AG08396 (cell line): ENCODE measurements at places on chromosomes 2 and 18.
A peak's percentile ranks its signal among the peaks of the same experiment; 100 is the strongest.

DNA sequence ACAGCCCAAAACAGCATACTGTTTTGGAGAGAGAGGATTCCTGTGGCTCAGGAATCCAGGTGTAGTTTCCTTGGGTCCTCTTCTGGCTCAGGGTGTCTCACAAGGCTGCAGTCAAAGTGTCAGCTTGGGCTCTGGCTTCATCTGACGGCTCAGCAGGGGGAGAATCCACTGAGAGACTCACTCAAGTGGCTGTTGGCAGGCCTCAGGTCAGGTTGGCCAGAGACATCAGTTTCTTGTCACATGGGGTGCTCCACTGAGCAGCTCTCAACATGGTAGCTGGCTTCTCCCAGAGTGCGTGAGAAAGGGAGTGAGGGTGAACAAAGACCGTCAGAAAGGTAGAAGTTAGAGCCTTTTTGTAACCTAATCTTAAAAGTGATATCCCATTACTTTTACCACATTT is 168.4 kb downstream of the SOCS6 start:
- no peak for DNase-seq

- DNase-seq, result no peak
Observed at GRCh38 chr18:48059455-48060010, 129.1 kb upstream of the SMAD2 start.

DNA sequence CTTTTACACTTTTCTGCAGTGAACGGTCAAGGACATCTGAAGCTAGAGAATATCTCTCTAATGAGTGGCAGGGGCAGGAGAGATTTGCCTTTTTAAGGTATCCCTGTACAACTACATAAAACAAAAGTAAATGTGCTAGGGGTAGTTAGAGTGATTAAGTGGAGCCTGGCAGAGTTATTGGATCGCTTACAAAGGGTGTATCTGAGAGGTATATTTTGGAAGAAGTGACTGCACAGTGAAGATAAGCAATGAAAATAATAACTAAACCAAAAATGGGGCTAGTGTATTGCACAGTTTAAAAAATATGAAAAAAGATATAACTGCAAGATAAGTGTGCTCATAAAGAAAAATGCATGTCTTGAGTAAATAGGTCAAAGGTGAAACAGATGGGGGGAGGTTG is 193.5 kb upstream of the EPC2 start:
- DNase-seq, result no peak

- DNase-seq, result no peak
Observed at GRCh38 chr2:15760232-15760910, 168.7 kb downstream of the DDX1 start.

DNA sequence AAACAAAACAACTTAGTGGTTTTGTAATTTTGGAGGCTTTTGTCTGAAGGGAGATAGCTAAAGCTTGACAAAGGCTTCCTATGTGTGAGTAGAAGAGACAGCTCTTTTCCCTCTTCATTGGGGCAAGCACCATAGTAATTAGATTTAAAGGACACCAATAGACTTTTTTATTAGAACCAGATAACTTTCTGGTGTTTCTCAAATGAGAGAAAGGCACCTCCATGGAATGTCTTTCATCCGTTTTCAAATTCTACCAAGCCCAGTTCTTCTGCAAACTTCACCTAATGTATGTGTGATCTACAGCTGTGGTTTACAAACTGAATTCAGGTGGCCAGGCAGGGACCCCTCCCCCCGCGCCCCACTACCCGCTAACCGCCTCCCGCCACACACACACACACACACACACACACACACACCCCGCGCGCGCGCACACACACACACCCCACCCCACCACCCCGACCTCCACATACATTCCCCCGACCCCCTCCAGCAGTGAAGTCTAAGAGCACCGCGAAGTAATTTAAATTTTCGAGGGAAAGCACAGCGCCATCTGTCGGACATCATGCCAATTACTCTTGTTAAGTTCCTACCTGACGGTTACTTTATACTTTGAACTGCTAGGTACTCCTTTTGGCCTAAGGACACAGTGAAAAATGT is 31.6 kb upstream of the PPP1R1C start:
- DNase-seq, result peak; percentile 51

GRCh38 chr2:135475128-135475527 is 55.9 kb downstream of the ZRANB3 start:
- no peak for DNase-seq

DNA sequence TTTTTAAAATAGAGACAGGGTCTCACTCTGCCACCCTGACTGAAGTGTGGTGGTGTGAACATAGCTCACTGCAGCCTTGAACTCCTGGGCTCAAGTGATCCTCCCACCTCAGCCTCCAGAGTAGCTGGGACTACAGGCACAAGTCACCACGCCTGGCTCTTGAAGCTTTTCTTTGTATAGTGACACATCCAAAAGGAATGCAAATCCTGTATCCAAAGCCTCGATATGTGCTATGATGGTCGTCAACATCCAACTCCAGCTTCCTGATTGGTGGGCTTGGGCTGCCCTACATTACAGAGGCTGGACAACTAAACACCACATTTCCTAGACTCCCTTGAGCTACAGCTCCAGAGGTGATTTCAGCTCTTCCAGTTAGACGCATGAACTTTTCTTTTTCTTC is 101.7 kb upstream of the PGAP1 start:
- DNase-seq, result peak; percentile 62

- DNase-seq, result no peak
Observed at GRCh38 chr18:8899000-8899399, 193.6 kb downstream of the MTCL1 start.

- no peak for DNase-seq
Observed at GRCh38 chr18:5318061-5318700, 22.7 kb upstream of the ZBTB14 start.

- peak; percentile 43 for DNase-seq
Observed at GRCh38 chr2:150610670-150611279, 123.3 kb upstream of the RND3 start.

DNA sequence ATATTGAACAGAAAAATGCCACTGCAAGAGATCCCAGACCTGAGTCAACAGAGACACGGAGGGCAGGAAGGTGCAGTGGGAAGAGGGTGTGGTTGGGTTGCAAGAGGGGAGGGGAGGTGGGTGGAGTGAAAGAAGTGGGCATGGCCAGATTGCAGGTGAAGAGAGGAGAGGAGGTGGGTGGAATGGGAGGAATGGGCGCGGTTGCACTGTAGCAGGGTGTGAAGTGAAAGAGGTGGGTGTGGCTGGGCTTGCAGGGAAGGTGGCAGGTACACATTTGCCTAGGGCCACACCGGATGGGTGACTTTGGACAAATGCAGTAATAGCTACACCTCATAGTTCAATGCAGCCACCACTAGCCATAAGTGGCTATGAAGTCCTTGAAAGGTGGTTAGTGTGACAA is 71.1 kb downstream of the DOCK10 start:
- no peak for DNase-seq

DNA sequence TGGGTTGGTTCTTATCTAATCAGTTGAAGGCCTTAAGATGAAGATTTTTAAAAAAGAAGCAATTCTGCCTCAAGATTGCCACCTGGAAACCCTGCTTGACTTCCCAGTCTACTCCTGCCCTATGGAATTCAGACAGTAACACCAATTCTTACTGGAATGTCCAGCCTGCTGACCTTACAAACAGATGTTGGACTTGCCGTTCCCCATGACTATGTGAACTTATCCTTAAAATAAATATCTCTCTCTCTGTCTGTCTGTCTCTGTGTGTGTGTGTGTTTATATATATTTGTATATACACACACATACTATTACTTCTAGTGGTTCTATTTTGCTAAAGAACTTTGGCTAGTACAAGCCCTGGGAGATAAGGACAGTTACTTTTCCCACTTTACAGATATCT is 675.3 kb downstream of the SLC4A3 start:
- DNase-seq, result no peak

GRCh38 chr18:43830947-43831346 is 553.7 kb upstream of the SYT4 start:
- no peak for DNase-seq

GRCh38 chr18:60452421-60452820 is 79.8 kb upstream of the MC4R start:
- no peak for DNase-seq

DNA sequence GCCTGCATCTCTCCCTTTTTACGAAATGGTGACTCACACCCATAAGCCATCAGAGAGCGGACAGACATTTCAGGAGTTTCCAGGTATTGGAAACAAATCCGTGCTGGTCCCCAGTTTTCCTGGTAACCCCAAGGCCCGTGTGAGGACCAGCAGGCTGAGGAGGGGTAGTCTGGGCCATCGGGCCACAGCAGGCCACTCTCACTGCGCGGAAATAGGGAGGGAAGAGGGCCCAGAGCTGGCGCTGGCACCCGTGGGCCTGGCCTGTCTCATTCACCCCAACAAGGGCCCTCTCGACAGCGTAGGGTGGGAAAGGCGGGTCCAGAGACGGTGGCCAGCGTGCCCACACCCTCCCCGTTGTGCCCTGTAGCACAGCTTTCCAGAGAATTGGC is 13.7 kb upstream of the FAHD2A start:
- DNase-seq, result no peak

GRCh38 chr18:10856132-10856531 is 293.2 kb downstream of the PIEZO2 start:
- no peak for DNase-seq

DNA sequence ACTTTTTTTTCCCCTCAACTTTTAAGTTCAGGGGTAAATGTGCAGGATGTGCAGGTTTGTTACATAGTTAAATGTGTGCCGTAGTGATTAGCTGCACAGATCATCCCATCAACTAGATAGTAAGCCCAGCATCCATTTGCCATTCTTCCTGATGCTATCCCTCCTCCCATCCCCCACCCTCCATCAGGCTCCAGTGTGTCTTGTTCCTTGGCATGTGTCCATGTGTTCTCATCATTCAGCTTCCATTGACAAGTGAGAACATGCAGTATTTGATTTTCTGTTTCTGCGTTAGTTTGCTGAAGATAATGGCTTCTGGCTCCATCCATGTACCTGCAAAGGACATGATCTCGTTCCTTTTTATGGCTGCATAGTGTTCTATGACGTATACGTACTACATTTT is 47.2 kb upstream of the STON1 start:
- no peak for DNase-seq

DNA sequence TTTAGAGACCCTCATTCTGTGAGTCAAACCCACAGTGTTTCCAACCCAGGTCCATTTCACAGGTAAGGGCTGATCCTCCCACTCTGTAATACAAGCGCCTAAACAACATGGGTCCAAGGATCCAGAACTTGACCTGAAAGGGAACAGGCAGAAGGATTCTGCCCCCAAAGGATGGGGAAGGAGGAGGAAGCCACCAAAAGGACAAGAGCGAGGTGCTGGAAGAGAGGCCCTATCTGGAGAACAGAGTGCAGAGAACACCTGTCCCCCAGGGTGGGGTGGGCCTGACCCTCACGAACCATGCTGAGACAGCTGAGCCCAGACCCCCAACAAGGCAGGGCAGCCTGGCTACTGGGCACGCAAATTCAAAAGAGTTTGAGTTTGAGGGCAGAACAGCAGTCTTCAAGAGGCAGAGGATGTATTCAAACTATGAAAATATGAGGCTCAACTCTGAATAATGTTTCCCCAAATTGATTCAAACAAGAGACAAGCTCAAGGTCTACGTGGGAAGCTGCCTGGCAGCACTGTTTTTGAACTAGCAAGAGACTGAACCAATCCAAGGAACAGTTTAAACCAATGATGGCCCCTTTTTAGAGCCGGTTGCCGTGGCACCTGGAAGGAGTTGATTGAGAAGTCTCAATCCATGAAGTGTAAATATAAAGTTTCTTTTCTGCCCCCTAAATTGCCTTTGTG is 212.7 kb downstream of the ALPK2 start:
- no peak for DNase-seq
